ENCODE measurements at places on chromosomes 16 and 17.

GRCh38 chr17:53134548-53134947 lies 688.2 kb upstream of the KIF2B start:
- no peak for DNase-seq

- no peak for DNase-seq
These were observed 441.1 kb upstream of the RBFOX1 start for GRCh38 chr16:6891496-6891895.

- no peak for DNase-seq
These were observed 4.3 kb downstream of the CDIP1 start for GRCh38 chr16:4534151-4534790.

DNA sequence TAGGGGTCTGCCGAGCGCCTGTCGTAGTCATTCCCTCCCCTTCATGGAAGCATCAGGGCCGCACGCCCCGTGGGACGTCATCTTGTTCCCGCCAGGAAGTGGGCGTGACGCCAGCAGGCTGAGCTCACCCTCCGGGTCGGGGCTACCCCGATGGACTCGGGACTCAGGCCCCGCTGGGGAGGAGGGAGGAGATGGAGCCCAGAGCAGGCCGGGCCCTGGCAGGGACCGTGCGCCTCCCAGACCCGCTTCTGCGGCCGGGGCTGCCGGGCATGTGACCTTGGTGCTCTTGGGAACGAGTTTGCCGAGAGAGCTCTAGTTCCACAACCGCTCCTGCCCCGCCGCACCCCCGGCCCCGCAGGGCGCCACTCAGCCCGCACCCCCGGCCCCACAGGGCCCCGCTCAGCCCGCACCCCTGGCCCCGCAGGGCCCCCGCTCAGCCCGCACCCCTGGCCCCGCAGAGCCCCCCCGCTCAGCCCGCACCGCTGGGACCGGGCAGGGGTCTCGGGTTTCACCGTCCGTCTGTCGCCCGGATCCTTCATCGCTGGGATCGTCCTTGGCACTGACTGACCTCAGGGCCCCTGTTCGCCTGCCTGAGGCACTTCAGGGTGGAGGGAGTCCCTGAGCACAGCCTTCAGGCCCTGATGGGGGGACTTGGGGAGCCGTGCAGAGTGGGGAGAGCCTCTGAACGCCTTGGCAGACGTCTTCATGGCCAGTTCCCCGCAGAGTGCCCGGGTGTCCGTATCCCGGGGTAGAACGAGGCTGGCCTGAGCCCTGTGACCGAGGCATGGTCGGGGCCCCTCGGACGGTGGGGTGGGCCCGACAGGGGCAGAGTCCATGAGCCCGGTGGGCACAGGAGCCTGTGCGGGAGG lies 5.8 kb downstream of the CACNA1H start:
- DNase-seq: no peak

All from B cell (primary cell).